ENCODE measurements at places on chromosomes 5 and 9. TPM values are rescaled to one million over a fixed set of nuclear protein-coding genes. Genes with fewer than 3 reads are reported as not detected.

The CWC27 gene
- 22.3 TPM for total RNA-seq

The AOPEP gene
- 241 TPM for total RNA-seq

The PCDHA9 gene
- total RNA-seq = 0.26 TPM

The TRIM36 gene
- total RNA-seq = 0.13 TPM

The IL5 gene
- total RNA-seq = not detected

The INSL4 gene
- total RNA-seq = not detected

The NR5A1 gene
- total RNA-seq = not detected

The RALGDS gene
- total RNA-seq = 16.1 TPM

The BSPRY gene
- total RNA-seq = under 0.01 TPM

The ERAP2 gene
- 53.6 TPM for total RNA-seq

The ELAVL2 gene
- not detected for total RNA-seq

The OR1Q1 gene
- total RNA-seq = not detected

The TRPM3 gene
- 0.11 TPM for total RNA-seq

The RXRA gene
- total RNA-seq = 32.9 TPM

The IRX1 gene
- 0.22 TPM for total RNA-seq

The PCDHB5 gene
- 2.9 TPM for total RNA-seq

The MELK gene
- total RNA-seq = 18.2 TPM

The TAF11L11 gene
- not detected for total RNA-seq

The FEM1C gene
- total RNA-seq = 20.9 TPM

The AKNA gene
- total RNA-seq = 11.9 TPM

The ARL14EPL gene
- 0.11 TPM for total RNA-seq

The PLEKHG4B gene
- under 0.01 TPM for total RNA-seq

The ZBED3 gene
- total RNA-seq = 1.1 TPM

The SNX2 gene
- total RNA-seq = 105 TPM

The SLC6A18 gene
- not detected for total RNA-seq

The PRRX2 gene
- 20.9 TPM for total RNA-seq

The MSX2 gene
- 6.0 TPM for total RNA-seq

The CATSPER3 gene
- total RNA-seq = 0.13 TPM

The PCDH1 gene
- total RNA-seq = 1.1 TPM

The ISL1 gene
- total RNA-seq = not detected

The AK3 gene
- total RNA-seq = 59.9 TPM

The TMED7 gene
- 231 TPM for total RNA-seq

The TMEM215 gene
- not detected for total RNA-seq

The CCDC192 gene
- not detected for total RNA-seq

The COL5A1 gene
- total RNA-seq = 401 TPM

The TMEM174 gene
- total RNA-seq = not detected

The SEPTIN8 gene
- total RNA-seq = 64.9 TPM

The ADGRD2 gene
- not detected for total RNA-seq

The BARHL1 gene
- total RNA-seq = not detected

The CBY3 gene
- not detected for total RNA-seq

The MOB3B gene
- total RNA-seq = 0.22 TPM

The LCN12 gene
- not detected for total RNA-seq

The SARDH gene
- total RNA-seq = 4.1 TPM

The EGR1 gene
- 4.6 TPM for total RNA-seq

The F12 gene
- 0.26 TPM for total RNA-seq

The ERP44 gene
- total RNA-seq = 25.0 TPM

The ECPAS gene
- total RNA-seq = 125 TPM

The ERBIN gene
- 330 TPM for total RNA-seq

The NEK6 gene
- total RNA-seq = 52.7 TPM

The FYB1 gene
- total RNA-seq = 1.6 TPM

The SIT1 gene
- total RNA-seq = 0.39 TPM
